ENCODE measurements at places on chromosomes 16 and 17. TPM values are rescaled to one million over a fixed set of nuclear protein-coding genes. Genes with fewer than 3 reads are reported as not detected.

DNA sequence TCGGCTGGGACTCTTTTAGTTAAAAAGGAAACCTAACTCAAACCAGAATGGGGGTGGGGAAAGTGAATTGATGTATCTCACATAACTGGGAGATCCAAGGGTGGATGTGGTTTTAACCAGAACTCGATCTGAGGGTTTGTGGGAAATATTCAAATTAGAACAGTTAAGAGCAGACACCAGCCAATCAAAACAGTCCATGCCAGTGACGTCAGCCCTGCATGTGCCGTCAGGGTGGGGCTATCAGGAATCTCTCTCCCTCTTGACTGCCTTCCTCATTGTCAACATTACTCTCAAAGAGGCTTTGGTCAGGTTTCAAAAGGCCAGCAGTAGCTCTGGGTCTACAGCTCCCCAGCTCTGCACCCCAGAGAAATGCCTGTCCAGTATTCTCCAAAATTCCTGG is 94.2 kb upstream of the HSBP1 start:
- no peak for DNase-seq

GRCh38 chr17:65931246-65932149 is 260.4 kb downstream of the CEP112 start:
- no peak for DNase-seq

DNA sequence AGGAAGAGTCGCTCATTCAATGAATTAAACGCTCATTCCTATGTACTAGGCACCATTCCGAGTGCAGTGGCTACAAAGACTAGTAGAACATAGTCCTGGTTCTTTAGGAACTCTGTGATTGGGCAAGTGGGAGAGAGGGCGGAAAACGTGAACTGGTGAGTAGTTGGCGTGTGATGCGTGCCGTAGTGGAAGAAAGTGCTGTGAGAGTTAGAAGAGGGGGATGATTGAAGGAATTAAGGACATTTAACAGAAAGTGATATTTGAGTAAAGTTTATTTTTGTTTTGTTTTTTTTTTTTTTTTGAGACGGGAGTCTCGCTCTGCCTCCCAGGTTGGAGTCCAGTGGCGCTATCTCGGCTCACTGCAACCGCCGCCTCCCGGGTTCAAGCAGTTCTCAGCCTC is 7.9 kb upstream of the SLFN14 start:
- DNase-seq, result no peak

- no peak for DNase-seq
Measured at GRCh38 chr17:3796110-3796821, 4.7 kb downstream of the ITGAE start.

DNA sequence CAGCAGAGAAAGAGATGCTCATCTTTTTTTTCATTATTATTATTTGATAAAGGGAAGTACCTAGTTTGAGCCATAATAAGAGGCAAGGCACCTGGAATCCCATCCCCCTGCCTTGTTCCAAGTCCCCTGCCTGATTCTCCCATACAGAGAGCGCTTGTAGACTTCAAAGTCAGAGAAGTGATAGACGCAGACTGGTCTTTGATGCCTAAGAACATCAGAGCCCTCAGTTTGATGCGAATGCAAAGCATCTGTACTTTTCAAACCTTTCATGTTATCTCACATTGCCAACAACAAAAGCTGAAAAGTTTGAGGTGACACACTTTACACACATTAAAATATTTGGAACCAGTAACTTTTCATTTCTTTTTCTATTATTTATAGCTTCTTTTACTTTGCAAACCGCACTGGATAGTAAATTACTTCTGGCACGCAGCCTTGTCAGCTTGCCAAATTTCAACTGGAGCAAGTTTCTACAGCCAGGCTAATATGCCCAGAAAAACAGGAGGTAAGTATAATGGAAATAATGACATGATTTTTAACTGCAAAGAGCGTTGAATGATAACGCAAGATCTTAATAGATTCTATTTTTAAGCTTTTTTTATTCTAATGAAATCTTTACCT is 5.9 kb upstream of the UTP6 start:
- DNase-seq, result no peak

DNA sequence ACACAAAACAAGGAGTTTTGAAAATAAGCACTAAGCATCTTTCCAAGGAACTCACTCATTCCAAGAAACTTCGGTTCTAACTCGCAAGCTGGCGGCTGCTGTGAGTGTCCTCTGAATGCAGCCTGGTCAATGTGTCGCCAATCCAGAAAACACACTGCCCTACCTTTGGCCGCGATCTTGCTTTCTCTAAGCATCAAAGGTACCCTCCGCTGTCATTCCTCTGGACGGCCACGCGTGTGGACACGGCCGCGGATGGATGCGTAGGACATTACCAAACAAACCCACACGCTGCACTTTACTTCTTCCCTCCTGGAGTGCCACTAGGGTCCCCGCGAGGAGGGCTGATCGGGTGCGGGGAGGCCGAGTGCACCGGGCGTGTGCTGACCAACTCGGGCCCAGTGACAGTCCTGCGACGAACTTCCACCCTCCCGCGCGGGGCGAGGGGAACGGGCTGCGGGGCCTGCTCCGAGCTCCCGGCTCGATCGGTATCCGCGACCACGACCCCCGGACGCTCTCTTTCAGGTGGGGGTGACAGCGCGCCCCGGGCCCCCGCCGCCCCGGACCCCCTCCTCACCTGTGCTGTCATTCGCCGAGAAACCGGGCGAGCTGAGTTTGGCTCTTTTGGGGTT is 1.1 kb downstream of the CREBBP start:
- DNase-seq, result no peak

DNA sequence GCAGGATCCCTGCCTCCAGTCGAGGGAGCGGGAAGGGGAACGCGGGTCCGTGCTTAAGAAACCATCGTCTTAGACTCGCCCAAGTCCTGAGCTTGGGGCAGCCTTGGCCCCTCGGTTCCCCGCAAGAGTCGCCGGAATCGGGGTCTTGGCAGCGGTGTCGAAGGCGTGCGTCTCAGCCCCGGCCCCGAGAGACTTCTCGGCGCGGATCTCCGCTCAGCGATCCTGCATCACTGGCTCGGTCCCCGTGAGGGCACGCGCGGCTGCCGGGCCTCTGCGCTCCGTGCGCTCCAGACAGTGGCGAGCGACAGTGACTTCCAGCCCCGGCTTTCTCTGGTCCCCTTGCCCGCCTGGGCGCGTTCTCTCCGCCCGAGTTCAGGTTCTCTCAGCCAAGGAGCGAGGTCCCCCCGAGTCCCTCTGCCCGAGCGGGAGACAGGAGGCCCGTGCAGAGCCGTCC is 380 bp downstream of the HS3ST3A1 start:
- DNase-seq, result no peak

TMIGD1 gene
- total RNA-seq, result not detected

PRCD gene
- total RNA-seq, result 0.86 TPM

SKAP1 gene
- total RNA-seq, result 1.0 TPM

PRPSAP1 gene
- 90.3 TPM for total RNA-seq

CCDC40 gene
- 26.9 TPM for total RNA-seq
